ENCODE measurements at places on chromosomes 2 and 18.

DNA sequence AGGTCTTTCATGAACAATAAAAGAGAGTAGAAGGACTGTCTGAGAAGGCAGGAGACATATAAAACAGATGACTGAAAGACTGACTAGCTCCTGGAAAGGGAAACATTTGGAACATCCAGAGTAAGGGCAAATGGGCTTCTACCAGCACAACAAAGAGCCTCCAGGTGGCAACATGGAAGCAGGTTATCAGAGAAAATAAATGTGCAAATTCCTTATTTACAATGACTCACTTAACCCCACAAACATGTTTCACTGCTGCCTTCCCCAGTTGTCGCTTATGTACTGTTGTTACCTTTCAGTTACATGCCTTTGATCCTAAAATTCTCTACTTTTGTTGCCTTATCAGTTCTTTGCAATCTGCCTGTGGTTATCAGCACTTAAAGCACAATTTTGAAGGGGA, 117.0 kb downstream of the HIBCH start:
- DNase-seq: no peak

GRCh38 chr2:220215785-220216184, 588.4 kb downstream of the SLC4A3 start:
- no peak for DNase-seq

- no peak for DNase-seq
Measured at GRCh38 chr2:227534714-227535113, 62.8 kb downstream of the AGFG1 start.

GRCh38 chr2:101371636-101372035, 15.7 kb downstream of the CREG2 start:
- DNase-seq: no peak
